ENCODE measurements at places on chromosomes 1 and 21. TPM values are rescaled to one million over a fixed set of nuclear protein-coding genes. Genes with fewer than 3 reads are reported as not detected.

Gene SMCP
- total RNA-seq, result not detected

Gene MYBPH
- total RNA-seq, result not detected

Gene SMIM1
- total RNA-seq, result 4.7 TPM

Gene CFHR1
- total RNA-seq, result not detected

Gene HHAT
- total RNA-seq, result 2.1 TPM

Gene LY9
- 0.62 TPM for total RNA-seq

Gene NPPB
- not detected for total RNA-seq

Gene SH2D2A
- total RNA-seq, result 0.94 TPM

Gene RPS27
- 2,466 TPM for total RNA-seq

Gene SLC9C2
- total RNA-seq, result not detected

Gene LIN28A
- not detected for total RNA-seq

Gene JAM2
- total RNA-seq, result 51.1 TPM

Gene SH2D1B
- total RNA-seq, result not detected

Gene SLAMF8
- total RNA-seq, result not detected

Gene PSMG1
- total RNA-seq, result 31.2 TPM

Gene OR2T33
- total RNA-seq, result not detected

Gene NPHP4
- 5.8 TPM for total RNA-seq

Gene OR2T34
- not detected for total RNA-seq

Gene TIAM1
- total RNA-seq, result 4.5 TPM

Gene CBR3
- total RNA-seq, result 11.4 TPM

Gene TMEM82
- total RNA-seq, result not detected

Gene OXCT2
- 1.5 TPM for total RNA-seq

Gene ITLN1
- total RNA-seq, result 1.9 TPM

Gene AVPR1B
- total RNA-seq, result not detected

Gene SPATA21
- total RNA-seq, result not detected

Gene OR2L13
- total RNA-seq, result not detected

Gene HES2
- 7.3 TPM for total RNA-seq

Gene SPRR2G
- total RNA-seq, result not detected

Gene ASTN1
- 2.2 TPM for total RNA-seq

Gene GPR157
- total RNA-seq, result 4.4 TPM

Gene LYPD8
- not detected for total RNA-seq

Gene RBP7
- total RNA-seq, result 4.5 TPM

Gene RIPPLY3
- not detected for total RNA-seq

Gene FAM177B
- total RNA-seq, result not detected

Gene SPATA1
- not detected for total RNA-seq

Gene ADGRL4
- 46.6 TPM for total RNA-seq

Gene SLAMF6
- 1.2 TPM for total RNA-seq

Gene MOV10
- total RNA-seq, result 13.4 TPM

Gene APOBEC4
- total RNA-seq, result not detected

Gene HOOK1
- total RNA-seq, result not detected

Gene S100A1
- total RNA-seq, result 2.8 TPM

Gene LCE1E
- not detected for total RNA-seq

Gene FCRL6
- total RNA-seq, result not detected

Gene OR6Y1
- not detected for total RNA-seq

Gene HES4
- 77.6 TPM for total RNA-seq

Gene GUCA2A
- total RNA-seq, result not detected

Gene CNR2
- total RNA-seq, result not detected

Gene SAMD13
- 0.57 TPM for total RNA-seq

Gene NECTIN4
- total RNA-seq, result not detected

Gene MINDY1
- 21.2 TPM for total RNA-seq

Gene FAM78B
- 2.1 TPM for total RNA-seq

Gene GPR52
- not detected for total RNA-seq

Gene RGS13
- total RNA-seq, result 1.1 TPM

Gene HENMT1
- 3.6 TPM for total RNA-seq

Gene SELL
- total RNA-seq, result not detected

Gene NLRP3
- total RNA-seq, result 3.7 TPM

Gene THEM5
- total RNA-seq, result not detected

Gene RGL1
- 41.6 TPM for total RNA-seq

Gene DNAJC28
- 3.4 TPM for total RNA-seq
